CD4-positive, alpha-beta T cell treated with Interferon alpha-2 for 1 hour (primary cell): ENCODE measurements at places on chromosomes 4 and X.

GRCh38 chr4:184643731-184644130, 5.5 kb downstream of the CASP3 start:
- DNase-seq = no peak

GRCh38 chr4:95478679-95479078, 70.1 kb downstream of the UNC5C start:
- no peak for DNase-seq

- DNase-seq = no peak
Measured at GRCh38 chr4:85610450-85610849, 135.5 kb downstream of the ARHGAP24 start.

- DNase-seq = no peak
Measured at GRCh38 chr4:8353158-8353669, 83.7 kb downstream of the HTRA3 start.

GRCh38 chr4:20678400-20678799, 21.9 kb upstream of the PACRGL start:
- no peak for DNase-seq

DNA sequence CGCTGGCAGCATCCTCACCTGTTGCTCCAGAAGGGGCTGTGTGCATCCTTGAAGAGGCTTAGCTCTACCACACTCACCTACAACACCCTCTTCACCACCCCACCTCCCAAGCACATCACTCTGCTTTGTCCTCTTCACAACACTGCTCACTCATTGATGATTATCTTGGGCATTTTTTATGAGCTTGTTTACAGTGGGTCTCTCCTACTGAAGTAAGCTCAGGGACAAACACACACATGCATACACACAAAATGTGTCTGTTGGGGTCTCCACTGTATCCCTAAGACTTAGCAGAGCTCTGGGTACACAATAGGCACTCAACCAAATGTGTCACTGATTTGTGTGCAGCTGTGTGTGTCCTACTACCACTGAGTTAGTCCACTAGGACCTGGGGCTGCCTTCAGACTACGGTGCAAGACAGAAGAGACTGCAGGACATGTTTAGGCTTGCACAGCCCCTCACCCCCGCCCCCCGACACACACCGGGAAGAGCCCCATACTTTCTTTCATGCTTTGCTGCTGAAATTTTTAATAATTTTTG, 1.3 kb upstream of the GABRE start:
- no peak for DNase-seq

GRCh38 chr4:112277705-112278448, 7.8 kb downstream of the TIFA start:
- DNase-seq = no peak

DNA sequence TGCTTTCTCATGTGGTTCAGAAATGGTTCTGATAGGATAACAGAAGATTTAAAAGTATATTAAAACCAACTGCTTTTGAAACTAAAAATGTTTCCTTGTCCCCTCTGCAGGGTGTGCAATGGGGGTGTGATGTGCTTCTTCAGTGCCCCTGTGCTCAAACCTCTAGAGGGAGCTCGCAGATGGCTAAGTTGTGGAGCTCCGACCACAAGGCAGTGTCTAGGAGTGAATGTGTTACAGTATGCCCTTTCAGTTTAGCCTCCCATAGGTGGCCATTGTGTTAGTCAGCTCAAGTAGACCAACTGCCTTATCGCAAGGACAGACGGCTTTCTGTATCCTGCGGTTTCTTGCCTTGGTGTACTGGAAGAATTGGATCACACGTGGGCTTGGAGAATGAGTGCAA, 130.5 kb downstream of the TENT5D start:
- no peak for DNase-seq

- DNase-seq = no peak
Measured at GRCh38 chrX:154373340-154374306, 811 bp downstream of the FLNA start.

DNA sequence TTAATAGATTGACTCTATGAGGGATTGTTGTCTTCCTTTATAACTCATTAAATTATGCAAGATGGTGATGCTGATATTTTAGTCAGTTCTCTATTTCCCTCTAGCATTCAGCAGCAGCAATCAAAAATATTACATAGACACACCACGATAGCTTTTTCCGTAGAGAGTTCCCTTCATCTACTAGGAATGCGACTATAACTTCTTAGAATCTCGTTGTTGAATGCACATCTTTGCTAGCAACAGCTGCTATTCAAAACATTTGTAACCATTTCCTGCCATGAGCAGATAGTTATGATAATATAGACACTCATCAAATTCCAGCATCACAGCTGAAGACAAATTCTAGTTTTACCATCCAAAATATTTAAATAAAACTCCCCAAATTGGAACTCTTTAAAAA, 147.4 kb upstream of the FGF13 start:
- no peak for DNase-seq

DNA sequence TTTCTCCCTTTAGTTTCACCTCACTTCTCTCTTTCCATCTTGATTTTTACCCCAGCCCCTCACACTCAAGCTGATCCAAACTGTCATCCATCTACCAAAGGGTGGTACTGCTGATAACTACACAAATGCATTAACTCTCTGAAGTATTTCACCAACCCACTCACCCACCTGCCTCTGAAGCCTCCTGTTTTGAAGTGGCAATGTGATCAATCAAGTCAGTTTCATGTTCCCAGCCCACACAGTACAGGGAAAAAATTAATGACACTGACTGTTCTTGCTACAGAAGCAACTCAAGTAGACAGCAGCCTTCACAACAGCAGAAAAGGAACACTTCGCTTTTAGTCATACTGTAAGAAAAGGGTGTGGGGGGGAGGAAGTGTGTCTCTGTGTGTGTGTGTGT, 183.0 kb upstream of the NOCT start:
- DNase-seq = no peak

- no peak for DNase-seq
Measured at GRCh38 chr4:3797831-3798790, 31.9 kb downstream of the ADRA2C start.

GRCh38 chr4:187558391-187558790, 437.2 kb upstream of the ZFP42 start:
- no peak for DNase-seq

DNA sequence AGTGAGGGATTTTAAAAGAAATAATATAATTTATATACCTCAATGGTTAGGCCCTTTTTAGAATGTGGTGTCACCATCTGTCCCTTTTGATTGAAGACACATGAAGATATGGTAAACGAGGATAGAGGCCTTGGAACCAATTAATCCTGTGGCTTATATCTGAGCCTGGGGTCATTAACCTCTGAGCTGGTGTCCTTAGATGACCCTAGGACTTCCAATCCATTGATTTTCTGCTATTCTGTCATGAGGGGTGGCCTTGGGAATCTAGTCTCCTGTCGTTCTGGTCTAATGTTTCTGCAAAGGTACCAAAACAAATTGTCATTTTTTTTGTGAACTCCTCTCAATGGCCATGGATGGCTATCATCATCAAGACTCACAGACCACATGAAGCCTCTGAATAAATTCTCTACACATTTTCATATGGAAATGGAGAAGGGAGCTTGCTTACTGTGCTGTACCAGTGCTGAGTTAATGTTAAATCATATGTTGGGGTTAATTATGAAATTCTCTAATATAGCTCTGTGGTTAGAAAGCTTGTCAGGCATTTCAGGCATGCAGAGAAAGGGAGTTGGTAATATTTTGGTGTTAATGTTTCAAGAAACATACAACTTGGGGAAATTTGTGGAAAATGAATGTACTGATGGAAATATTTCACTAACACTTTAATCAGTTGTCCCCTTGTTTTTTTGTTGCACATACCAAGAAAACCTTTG, 204.2 kb upstream of the IL15 start:
- DNase-seq = no peak

DNA sequence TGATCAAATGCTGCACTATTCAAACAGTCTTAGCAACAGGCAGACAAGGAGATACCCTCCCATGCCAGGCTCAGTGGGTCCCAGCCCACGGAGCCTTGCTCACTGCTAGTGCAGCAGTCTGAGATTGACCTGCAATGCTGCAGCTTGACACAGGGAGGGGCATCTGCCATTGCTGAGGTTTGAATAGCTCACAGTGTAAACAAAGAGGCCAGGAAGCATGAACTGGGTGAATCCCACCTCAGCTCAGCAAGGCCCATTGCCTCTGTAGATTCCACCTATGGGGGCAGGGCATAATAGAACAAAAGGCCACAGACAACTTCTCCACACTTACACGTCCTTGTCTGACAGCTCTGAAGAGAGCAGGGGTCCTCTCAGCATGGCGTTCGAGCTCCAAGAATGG, 26.6 kb upstream of the ZXDB start:
- no peak for DNase-seq

- DNase-seq = no peak
Measured at GRCh38 chrX:10557166-10557565, 63.2 kb downstream of the MID1 start.

DNA sequence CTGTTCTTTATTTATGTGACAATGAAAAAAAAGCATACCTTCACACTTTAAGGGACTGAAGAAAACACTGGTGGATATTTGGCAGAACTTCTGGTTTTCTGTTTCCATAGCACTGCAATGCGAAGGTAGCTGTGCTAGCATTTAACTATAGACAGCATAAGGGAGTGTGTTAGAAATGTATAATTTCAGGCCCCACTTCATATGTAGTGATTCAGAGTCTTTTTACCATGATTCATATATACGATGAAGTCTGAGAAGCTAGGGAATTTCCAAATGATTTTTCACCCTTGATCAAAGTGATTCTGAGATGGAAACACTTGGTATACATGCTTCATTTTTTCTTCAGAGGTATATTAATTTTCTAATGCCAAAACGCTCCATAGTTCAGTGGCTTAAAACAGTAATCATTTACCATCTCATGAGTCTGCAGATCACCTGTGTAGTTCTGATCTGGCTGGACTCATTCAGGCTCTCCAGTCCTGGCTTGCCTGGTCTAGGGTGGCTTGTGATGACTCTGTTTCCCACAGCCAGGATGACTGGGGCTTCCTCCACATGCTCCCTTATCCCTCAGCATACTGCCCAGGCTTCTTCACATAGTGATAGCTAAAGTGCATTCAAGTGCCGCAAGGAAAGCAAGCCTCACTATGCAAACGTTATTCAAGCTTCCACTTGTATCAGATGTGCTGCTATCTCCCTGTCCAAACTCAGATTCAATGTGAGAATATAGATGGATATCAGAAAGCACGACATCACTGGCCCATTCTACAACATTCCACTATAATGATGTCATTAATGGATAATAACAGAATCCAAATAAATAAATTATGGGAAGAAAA, 790.1 kb downstream of the TECRL start:
- no peak for DNase-seq

DNA sequence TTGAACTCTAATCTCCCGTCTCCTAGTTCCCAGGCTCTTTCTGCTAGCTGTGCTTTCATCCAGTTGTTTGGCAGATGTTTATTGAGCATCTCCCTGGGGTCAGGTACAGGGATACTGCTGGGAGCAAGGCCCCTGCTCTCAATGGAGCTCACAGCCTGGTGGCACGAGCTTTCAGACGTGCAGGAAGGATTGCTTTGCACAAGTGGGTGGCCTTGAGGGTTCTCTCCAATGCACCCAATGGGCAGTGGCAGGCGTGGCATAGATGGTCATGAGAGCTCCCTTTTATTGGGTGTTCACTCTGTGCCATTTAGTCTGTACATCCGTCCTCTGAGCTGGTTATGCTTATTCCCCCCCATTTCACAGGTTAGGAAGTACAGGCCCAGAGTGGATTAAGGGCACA, 235.2 kb downstream of the EVC2 start:
- DNase-seq = no peak

DNA sequence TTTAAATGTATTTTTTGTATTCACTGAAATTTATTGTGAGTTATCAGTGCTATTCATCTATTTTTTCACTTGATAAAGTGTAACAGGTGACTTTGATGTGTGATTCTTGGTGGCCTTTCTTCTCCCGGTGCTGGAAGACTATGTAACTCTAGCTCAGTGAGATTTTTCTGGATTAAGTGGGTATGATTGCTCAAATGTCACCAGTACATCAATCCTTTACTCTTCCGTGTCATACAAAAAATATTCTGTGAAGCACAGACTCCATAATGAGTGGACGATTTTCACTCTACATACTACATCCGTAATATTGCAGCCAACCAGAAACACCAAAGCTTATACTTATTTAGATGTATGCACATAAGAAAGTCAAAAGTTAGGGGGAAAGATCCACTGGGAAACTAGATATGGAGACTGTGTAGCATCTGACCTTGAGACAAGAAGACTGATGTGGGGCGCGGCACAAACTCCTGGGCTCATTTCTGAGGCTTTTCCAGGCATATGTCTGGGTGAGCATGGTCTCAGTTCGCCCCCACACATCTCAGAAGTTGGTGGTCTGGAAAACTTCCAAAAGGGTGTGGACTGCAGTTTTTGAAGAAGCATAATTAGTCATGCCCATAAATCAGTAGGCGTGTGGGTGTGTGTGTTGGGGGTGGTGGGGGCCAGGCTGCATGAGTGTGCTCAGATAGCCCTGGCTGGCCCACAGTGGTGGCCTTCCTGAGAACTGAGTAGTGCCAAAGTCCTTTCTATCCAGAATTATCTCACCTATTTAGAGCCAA, 53.9 kb upstream of the TENM3 start:
- DNase-seq = no peak

- no peak for DNase-seq
Measured at GRCh38 chrX:103730796-103731493, 20.2 kb downstream of the TMEM31 start.

DNA sequence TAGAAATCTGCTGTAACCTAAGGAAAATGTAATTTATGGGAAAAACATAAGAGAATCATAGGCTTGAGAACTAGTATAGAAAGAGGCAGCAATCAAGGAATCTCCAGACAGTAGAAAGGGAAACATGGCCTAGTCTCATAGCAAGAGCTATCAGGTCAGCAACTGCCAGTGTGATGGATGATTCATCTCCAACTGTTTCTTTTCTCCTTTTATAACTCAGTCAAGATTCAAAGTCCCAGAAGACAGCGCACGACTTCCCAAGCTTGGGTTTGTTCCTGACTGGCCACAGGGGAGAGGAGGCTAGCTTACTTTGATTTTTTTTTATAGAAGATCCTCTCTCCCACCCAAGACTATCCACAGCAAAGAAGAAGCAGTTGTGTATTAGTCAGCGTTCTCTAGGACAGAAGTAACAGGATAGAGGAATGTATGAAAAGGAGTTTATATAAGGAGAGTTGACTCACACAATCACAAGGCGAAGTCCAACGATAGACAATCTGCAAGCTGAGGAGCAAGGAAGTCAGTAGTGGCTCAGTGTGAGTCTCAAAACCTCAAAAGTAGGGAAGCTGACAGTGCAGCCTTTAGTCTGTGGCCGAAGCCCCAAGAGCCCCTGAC, 181.5 kb downstream of the GC start:
- no peak for DNase-seq

GRCh38 chr4:114488301-114488982, 110.2 kb upstream of the UGT8 start:
- DNase-seq = no peak

GRCh38 chr4:152927737-152928136, 8.4 kb upstream of the FHDC1 start:
- no peak for DNase-seq

DNA sequence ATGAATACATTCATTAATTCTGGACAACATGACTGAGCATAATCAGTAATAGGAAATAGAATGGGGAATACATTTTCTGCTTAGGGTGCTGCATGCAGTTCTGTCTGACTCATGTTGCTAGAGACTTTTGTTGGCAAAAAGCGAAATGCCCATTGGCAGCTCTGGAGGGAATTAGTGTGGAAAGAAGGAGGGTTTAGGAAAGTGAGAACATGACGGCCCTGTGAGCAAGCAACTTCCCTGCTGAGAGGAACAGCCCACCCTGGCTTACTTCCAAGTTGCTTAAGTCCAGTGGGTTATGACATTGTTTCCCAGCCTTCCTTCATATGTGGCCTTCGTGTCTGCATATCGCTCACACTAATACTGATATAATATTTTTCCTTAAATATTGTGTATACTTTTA, 13.8 kb downstream of the MAD2L1 start:
- no peak for DNase-seq
